ENCODE measurements at places on chromosomes 3 and 15.

GRCh38 chr3:39150803-39151631, 2.4 kb downstream of the CSRNP1 start:
- peak; percentile 99 for DNase-seq

GRCh38 chr3:15794303-15794771, 3.4 kb downstream of the ANKRD28 start:
- no peak for DNase-seq

DNA sequence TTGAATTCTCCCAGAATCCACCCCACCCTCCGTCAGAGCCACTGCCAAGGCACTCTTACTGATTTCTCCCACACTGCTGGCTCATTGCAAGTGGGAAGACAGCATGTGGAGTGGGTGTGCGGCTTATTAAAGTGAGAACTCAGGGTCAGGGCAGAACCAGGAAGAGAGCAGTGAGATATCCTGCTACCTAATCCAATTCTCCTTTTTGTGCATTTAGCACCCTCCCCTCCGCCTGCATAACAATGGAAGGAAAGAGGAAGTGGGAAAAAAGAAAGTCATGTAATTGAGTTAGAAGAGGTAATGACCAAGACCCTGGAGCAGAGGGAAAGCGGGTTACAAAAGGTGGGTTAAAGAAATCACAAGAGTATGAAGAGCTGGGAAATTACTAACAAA, 27.8 kb upstream of the PIK3CB start:
- DNase-seq, result no peak

GRCh38 chr15:50783895-50784294, 18.4 kb upstream of the SPPL2A start:
- DNase-seq, result no peak

DNA sequence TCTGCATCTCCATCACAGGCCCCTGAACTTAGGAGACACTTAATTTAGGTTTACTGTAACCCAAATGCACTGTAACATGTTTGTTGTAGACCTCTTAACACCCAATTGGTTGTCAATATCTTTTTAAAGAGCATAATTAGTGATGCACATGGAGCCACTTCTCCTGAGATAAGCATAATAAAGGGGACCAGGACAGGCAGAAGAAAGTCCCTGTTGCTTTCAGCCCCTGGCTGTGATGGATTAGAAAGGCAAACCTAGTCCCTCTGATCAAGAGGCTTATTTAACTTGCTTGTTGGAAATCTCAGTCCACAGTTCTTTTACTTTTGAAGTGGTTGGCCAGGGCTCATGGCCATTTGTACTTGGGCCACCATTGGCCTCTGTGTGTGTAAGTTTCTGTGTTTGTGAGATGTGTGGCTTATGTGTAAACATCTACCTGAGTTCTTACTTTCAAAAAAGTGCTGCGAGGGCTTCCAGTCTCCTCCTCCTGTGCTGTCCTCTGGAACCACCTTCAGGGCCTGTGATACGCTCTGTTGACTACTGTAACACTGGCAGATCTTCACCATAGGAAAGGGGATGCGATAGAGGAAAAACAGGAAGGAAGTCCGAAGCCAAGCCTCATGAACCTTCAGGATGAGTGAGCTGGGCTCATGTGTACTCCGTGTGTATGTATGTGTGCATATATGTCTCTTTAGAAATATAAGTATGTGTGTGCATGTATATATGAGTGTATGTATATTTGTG, 136.2 kb downstream of the EPHB1 start:
- no peak for DNase-seq

- no peak for DNase-seq
Observed at GRCh38 chr3:54257125-54257720, 134.9 kb downstream of the CACNA2D3 start.

- no peak for DNase-seq
Observed at GRCh38 chr3:57031631-57032541, 28.6 kb upstream of the SPATA12 start.

DNA sequence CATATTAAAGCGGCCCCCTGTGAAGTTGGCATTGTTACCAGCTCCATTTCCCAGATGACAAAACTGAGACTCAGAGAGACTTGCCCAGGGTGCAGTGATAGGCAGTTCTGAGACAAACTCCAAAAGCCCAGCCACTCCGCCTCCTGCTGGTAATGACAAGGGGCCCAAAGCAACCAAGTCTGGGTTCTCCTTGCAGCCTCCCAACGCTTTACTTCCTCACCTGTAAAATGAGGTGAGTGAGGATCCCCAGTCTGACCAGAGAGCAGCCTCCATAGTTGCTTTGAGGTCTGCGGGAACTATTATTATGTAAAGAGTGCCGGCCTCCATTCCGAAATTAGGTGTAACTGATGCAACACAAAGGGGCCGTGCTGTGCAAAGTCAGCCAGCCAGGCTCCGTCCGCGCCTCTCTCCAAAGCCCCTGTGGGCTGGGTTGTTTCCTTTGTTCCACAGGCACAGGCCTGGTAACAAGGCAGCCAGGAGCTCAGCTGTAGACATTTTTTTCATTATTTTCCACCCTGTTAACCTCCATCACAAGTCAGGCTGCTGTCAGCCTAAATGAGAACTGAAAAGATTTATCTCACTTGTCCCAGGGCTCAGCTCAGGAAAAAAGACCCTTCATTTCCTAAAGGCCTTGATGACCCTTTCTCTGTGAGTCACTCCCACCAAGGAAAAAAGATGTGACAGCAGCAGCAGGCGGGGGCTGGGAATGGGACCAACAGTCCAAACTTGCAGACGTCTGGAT, 139.1 kb upstream of the RAD18 start:
- DNase-seq, result peak; percentile 93

DNA sequence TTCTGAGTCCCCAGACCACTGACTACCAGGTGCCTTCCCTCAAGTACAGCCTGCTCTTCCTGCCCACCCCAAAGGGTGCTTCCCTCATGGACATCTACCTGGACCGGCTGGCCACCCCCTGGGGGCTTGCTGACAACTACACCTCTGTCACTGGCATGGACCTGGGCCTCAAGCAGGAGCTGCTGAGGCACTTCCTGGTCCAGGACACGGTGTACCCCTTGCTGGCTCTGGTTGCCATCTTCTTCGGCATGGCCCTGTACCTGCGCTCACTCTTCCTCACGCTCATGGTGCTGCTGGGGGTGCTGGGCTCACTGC, 9.3 kb downstream of the DISP2 start:
- DNase-seq, result no peak

- DNase-seq, result no peak
Observed at GRCh38 chr15:94203306-94203705, 28.1 kb upstream of the MCTP2 start.

DNA sequence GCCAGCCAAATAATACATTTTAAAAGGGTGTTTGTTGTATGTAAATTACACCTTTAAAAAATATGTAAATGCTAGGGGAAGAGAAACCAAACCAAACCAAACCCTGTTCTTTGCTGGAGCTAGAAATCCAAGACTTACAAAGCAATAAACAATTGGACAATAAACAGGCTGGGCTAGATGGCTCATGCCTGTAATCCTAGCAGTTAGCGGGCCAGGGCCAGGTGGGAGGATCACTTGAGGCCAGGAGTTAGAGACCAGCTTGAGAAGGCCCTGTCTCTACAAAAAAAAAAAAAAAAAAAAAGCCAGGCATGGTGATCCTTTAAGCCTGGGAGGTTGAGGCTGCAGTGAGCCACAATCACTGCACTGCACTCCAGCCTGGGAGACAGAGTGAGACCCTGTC, 12.5 kb downstream of the STOML1 start:
- DNase-seq, result no peak

DNA sequence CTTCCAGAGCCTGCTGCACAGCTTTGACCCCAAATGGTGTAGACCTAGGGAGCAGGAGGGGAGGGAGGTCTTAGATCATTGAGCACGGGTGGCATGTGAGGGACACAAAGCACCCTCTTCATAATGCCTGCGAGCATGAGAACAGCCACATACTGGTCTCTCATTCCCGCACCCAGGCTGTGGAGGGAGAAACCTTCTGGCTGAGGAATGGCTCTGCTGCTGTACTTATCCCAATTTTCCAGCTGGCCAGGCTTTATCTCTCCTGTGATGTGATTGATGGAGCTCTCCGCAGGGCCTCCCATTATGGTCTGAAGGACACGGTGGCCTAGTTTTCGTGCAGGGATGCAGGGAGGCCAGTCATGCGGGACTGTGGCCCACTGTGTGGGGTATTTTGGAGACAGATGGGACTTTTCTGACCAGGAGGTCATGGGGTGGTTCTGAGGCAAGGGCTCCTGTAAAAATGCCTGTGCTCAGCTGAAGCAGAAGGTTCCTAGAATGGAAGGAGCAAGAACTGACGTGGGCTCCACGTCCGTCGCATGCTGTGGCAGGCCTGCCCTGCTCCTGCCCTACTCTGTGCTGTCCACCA, 251.5 kb downstream of the PLCL2 start:
- no peak for DNase-seq

DNA sequence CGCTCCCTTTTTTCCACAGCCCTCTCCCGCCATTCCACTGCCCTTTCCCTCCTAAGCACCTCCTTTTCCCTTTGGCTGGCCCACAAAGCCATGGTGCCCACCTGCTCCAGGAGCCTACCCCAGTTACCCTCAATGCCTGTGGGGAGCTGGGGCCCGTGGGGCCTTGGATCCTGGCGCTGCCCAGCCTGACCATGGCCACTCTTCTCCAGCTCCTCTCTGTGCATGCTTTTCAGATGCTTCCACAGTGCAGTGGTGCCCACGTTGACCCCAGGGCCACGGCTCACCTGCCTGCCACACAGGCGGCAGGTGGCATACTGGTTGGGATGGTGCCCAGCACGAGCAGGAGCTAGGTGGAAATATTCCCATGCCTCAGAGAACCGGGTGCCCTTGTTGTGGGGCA, 1.5 kb downstream of the ZBED2 start:
- DNase-seq, result no peak

DNA sequence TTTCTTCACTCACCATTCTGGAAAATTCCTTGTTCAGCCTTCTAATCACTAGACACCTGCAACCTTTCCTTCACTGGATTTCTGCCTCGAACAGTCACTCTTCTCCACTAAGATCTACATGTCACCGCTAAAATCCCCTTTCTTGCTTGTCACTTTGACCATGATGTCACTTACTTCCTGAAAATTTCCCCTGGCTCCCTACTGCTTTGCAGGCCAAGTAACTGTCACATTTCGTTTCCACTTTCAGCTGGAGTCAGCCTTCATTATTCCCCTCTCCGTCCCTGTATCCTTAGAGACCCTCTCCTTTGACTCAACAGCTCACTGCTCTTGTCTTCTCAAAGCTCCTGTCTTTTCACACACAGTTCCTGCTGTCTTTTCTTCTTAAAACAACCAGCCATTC, 15.9 kb downstream of the CHL1 start:
- no peak for DNase-seq

DNA sequence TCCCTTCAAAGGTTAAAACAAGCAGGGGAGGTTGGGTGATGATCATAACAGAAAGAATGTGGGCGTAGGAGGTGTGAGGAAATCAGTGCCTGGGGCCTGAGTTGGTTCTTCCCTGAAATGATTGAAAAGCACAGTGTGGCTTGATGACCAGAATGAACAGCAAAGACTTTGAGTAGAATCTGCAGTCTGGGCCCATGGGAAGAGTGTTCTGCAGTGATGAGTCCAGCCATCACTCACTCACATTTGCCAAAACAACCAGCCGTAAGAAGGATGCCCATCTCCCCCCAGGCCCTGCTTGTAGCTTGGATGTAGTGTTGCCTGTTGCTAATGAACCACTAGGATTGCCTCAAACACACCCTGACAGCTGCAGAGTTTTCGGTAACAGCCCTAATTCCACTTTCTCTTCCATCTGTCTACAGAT, 67.9 kb downstream of the VGLL3 start:
- DNase-seq, result peak; percentile 66

- DNase-seq, result no peak
Observed at GRCh38 chr15:63332367-63333124, 49.1 kb downstream of the CA12 start.

DNA sequence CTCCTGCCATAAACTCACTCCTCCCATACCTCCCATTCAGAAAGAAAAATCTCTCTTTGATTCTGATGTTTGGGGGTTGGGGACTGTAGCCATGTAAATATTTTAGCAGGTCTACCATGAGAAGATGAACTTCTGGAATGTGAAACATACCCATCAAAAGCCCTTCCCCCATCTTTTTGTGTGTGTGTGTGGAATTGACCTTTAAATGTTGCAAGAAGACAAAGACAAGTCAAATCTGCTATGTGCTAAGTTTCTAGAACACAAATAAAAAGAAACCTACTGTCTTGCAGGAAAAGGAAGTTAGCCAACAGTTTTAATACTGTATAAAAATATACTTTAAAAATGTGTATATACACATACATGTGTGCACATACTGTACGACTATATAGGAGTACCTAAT, 29.7 kb upstream of the USP50 start:
- no peak for DNase-seq

DNA sequence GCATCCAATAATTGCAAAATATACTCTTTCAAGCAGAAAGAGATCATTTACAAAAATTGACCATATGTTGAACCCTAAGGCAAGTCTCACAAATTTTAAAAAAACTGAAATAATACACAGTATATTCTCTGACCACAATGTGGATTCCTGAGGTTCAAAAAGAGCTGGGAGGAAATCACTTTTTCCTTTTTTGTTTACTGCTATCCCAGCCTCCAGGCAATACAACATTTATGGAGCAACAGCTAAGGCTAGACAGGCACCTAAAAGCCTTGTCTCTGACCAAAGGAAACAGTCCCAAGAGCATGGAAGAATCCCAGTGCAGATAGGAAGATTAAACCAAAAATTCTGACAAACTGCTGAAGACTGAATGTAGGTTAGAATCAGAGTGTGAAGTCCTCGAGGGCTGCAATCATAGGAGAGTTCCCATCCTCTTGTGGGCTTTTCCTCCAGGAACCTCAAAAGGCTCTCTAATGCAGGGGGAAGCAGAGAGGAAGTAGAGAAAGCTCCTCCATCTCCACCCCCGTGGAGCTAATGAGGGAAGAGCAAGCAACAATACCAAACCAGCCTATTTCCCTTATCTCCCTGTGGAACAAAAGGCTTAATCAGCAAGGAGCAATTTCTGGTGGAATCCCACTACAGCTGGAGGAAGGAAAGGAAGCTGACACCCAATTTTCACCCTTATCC, 57.0 kb downstream of the TMCC1 start:
- DNase-seq, result peak; percentile 64

GRCh38 chr3:23094890-23095462, 108.2 kb upstream of the UBE2E2 start:
- no peak for DNase-seq

GRCh38 chr3:58899159-58899952, 150.5 kb downstream of the CFAP20DC start:
- DNase-seq, result peak; percentile 50

- no peak for DNase-seq
Observed at GRCh38 chr15:98844261-98844660, 163.3 kb downstream of the PGPEP1L start.
